Endothelial cell (in vitro differentiated cells): ENCODE measurements at places on chromosomes 1 and 21.

GRCh38 chr1:17192394-17193221 is 12.3 kb upstream of the PADI1 start:
- DNase-seq: no peak

DNA sequence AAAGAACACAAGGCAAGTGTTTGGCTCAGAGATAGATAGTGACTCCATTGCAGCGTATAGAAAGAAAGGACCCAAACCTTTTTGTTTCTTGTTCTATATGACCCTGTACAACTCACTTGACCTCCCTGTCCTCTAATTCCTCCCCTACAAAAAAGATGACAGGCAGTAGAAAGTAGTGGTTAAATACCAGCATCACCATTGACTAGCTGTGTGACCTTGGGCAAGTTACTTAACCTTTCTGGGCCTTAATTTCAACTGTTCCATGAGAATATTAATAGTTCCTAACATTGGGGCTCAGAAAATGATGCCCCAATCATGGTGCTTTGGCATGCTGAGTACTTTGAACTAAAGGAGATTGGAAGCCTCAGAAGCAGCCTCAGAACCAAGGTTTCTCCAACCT is 46.7 kb upstream of the MAN1A2 start:
- DNase-seq: no peak

- DNase-seq: peak; percentile 47
Measured at GRCh38 chr1:2466958-2467554, 9.0 kb upstream of the PLCH2 start.

- no peak for DNase-seq
Measured at GRCh38 chr1:154524881-154525280, 22.7 kb upstream of the SHE start.

GRCh38 chr1:118244194-118244593 is 59.2 kb upstream of the SPAG17 start:
- DNase-seq: no peak

DNA sequence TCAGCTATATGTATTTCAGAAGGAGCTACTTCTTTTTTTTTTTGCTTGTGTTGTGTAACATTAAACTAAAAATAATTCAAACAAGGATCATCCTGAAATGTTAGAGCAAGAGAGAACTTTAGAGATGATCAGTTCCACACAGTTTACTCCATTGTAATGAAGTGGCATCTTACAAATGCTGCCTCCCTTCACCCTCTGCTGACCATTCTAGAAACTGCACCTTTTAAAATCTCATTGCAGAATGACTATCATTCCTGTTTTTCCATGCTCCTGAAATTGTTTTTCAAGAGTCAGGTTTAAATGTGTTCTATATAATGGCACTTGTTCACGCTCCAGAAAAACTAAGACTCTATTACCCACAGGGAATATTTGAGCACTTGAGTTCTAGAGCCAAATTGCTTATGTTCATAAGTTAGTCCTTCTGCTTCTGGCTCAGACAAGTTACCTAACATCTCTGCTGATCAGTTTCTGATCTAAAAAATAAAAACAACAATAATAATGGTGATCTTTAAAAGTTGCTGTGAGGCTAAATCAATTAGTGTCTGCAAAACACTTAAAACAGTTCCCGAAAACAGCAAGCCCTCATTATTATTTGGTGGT is 21.5 kb upstream of the SLC44A5 start:
- peak; percentile 45 for DNase-seq

DNA sequence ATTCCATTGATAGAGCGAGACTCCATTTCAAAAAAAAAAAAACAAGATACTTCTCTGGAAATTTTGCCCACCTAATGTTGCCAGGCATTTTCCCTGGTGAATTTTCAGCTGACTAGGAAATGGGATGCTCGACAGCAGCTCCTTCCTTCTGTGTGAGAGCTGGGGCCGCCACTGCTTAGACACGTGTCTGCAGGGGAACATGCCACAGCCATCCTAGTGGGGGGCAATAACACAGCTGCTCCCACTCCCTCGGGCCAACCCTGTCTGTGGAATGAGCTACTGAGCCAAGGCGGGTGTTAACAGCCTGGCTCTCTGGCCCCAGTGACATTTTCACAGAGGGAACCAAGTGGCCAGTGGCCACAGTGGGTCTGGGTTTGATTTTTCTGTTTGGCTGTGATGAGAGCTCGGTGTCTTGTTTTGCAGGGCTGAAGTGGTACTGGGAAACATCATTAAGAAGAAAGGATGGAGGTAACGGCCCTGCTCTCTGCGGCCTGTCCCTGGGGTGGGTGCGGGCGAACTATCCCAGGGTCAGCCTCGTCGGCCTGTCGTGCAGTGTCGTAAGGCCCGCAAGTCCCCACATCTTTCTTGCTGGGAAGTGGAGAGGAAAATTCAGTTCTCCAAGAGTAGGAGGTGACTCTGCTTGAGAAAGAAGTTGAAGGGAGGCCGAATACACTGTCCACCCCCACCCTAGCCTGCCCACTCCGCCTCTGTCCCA is 39.2 kb downstream of the KCNAB2 start:
- DNase-seq: no peak

DNA sequence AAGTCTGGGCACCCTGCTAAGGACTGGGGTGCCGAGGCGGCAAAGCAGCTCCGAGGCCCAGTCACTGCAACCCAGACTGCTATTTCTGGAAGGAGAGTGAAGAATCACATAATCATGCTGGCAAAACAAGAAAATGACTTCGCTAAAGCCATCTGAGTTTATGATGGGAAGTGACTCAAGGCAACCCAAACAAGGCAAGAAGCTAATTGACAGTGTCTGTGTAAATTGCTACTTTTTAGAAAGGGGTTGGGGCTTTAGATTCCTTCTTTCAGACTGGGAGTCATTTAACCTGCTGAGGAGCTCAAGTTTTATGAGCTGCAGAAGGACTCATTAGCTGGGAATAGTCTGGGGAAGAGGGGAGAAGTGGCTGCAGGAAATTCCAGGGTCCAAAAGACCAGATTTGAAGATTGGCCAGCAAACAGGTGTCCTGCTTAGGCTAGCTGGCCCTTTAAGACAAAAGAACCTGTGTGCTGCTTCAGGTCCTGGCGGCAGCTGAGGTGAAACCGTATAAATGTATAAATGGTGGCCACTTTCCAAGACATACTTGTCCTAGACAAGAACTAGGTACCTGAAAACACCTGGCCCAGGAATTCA is 28.1 kb downstream of the TSHB start:
- no peak for DNase-seq

GRCh38 chr1:227951624-227952373 is 4.1 kb upstream of the WNT9A start:
- DNase-seq: no peak

DNA sequence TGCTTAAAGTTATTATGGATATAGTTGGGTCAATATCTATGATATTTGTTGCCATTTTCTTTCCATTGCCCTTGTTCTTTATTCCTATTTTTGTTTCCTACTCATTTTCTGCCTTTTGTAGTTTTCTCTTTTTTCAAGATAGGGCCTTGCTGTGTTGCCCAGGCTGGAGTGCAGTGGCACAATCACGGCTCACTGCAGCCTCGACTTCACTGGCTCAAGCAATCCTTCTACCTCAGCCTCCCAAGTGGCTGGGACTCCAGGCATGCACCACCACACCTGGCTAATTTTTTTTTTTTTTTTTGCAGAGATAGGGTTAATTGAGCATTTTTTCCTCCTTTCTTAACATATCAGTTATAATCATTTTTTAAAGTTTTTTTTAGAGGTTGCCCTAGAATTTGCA is 92.7 kb downstream of the TOMM20 start:
- no peak for DNase-seq

GRCh38 chr1:162380061-162380846 is 1.3 kb upstream of the C1orf226 start:
- no peak for DNase-seq

DNA sequence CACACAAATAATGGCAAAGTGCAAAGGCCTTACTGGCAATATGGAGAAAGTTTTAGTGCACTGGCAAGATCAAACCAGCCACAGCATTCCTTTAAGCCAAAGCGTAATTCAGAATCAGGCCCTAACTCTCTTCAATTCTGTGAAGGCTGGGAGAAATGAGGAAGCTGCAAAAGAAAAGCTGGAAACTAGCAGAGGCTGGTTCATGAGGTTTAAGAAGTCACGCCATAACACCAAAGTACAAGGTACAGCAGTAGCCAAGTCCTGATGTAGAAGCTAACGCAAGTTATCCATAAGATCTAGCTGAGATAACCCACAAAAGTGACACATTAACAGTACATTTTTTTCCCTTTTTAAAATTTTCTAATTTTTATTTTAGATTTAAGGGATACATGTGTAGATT is 57.1 kb downstream of the SLC27A3 start:
- no peak for DNase-seq

GRCh38 chr1:204506969-204507316 is 9.3 kb upstream of the MDM4 start:
- DNase-seq: peak; percentile 87

DNA sequence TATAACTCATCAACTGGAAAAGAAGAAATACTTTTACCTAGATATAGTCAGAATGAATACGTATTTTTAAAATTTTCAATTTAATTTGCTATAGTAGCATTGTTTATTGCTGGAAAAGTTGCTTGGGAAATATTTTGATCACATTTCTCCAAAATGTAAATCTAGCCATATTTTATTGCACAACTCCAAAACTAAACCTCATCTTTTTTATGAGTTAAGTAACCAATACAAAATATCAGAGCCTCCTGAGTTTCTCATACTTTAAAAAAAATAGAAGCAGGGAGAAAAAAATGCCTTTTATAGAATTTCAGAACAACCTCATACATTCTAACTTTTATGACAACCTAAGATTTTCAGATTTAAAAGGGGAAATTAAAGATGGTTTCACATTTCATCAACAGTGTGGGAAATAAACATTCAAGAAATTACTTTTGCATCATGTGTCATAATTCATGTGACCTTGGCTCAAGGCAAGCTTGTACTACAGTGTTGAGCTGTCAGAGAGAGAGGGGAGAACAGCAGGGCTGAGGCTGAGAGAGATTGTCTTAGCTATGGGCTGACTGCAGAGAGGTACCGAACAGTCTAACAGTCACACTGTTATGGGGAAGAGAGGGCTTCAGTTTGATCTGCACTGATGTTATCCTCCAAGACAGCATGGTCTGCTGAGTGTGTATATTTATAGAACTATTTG is 519.0 kb downstream of the LTN1 start:
- DNase-seq: no peak

- no peak for DNase-seq
Measured at GRCh38 chr1:221302357-221302756, 423.1 kb downstream of the HLX start.

DNA sequence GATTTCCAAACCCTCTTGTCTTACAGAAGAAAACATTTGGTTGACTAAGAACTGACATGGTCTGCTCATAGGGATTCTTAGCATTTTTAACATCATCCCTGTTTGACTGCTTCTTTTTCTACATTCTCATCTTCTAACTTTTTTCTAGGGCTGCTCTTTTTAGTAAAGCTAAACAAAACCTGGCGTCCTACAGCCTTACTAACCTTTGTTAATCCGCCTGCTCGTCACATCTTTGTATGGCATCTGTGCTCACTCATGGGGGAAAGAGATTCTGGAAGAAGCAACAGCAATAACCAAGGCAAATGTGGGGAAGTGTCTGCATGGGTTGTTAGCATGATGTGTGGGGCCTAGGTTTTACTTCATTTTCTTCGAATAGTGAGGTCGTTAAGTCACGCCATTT is 92.0 kb downstream of the KIF1B start:
- no peak for DNase-seq

DNA sequence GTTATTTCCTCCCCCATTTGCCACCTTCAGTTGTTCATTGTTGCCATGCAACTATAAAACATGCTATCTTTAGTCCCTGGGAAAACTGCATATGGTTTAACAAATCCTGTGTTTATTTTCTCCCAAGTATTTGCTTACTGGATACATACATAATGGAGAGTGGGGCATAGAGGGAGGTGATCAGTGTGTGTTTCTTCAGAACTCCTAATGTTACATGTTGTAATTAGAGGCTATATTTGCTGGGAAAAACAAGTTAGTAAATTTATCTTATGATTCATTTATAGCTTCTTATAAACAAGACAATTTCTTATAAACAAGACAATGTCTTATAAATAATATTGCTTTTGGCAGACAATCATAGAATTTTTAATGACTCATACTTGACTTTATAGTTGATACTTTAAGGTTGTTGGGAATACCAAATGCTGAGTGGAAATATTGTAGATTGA is 7.3 kb upstream of the GIPC2 start:
- DNase-seq: no peak

GRCh38 chr1:157894613-157895165 is 53.1 kb upstream of the CD5L start:
- no peak for DNase-seq

DNA sequence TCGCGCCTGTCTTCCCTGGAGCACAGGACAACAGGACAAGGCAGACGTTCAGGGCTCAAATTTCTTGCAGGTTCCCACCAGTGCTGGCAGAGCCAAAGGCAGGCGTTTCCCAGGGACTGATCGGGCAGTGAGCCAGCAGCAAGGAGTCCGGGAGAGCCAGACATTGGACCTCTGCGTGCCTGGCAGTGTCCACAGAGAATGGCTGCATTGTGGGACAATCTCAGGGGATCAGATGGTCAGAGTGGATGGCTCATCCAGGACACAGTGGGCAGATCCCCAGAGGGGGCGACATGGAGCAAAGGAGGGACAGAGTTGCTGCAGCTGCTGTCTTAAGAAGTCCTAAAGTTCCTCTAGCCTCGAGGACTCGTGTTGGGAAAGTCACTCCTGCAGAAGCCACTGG is 4.6 kb downstream of the TMEM63A start:
- DNase-seq: peak; percentile 76

DNA sequence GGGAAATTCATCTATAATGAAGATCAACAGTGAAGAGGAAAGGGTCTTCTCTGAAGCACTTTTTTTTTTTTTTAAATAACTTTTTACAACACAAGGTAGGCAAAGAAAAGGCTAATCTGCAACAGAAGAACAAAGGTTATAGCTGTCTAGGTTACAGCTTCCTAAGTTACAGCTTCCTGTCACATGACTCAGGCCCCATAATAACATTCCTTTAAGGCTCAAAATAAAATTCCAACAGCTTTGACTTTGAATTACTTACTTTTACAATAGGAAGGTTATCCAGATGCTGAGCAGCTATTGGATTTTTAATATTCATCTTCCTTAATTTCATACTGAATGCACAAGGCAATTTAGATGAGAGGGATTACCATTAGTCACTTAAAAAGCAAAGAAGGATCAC is 40.4 kb upstream of the TMEM61 start:
- DNase-seq: no peak

GRCh38 chr1:179217943-179218507 is 11.5 kb downstream of the ABL2 start:
- DNase-seq: no peak
